Central memory CD8-positive, alpha-beta T cell (primary cell): ENCODE measurements at places on chromosomes 2 and 18.

DNA sequence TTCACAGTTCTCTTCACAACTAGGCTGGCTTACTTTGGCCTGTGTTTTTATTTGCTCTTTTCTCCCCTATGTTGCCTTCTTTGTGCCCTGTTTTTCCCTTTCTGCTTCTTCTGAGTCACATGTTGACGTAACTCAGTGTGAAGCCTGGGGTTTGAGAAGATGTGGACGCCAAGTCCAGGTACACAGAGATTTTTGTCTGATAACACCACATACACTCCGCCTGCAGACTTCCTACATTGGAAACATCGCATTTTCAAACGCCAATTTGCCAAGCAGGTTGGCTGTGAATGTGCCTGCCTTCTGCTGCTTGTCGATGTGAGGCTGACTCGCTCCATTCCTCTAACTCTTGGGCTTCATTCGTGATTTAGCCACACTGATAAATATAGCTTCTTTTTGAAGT, 62.6 kb upstream of the FN1 start:
- no peak for DNase-seq

GRCh38 chr2:100584816-100585215, 22.0 kb downstream of the PDCL3 start:
- no peak for DNase-seq

DNA sequence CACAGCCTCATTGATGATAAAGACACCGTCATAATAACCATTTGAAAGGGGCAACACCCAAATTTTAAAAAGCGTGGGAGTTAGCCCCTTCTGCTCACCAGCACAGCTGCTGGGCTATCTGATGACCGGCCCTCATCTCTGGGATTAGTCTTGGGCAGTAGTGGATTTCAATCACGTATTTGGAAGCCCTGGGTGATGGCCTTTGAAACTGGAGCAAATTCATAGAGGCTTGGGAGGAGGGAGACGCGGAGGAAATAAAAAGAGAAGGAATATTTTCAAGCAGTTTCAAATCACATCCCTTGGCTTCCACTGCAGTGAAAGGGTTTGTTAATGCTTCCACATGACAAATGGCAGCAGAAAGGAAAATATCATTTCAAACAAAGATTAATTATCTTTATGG, 357.8 kb downstream of the ZNF516 start:
- DNase-seq: no peak

- no peak for DNase-seq
Observed at GRCh38 chr2:31113765-31114164, 24.5 kb downstream of the GALNT14 start.

GRCh38 chr2:229126066-229126465, 145.0 kb downstream of the PID1 start:
- DNase-seq: no peak

DNA sequence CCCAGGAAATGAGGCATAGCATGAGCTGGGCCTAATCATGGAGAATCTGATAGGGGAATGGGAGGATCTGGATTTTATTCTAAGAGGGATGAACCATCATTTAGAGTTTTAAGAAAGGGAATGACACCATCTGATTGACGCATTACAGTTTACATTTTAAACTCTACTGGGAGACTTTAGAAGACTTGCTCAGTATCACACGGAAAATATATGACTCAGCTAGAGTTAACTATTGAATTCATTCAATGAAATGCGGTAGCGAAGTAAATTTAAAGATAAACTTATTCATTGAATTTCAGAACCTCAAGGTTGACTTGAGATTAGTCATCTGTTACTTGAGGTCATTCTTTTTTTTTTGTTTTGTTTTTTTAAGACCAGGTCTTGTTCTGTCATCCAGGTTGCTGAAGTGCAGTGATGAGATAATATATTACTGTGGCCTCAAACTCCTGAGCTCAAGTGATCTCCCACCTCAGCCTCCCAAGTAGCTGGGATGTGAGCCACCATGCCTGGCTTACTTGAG, 25.0 kb downstream of the MC4R start:
- DNase-seq: no peak

DNA sequence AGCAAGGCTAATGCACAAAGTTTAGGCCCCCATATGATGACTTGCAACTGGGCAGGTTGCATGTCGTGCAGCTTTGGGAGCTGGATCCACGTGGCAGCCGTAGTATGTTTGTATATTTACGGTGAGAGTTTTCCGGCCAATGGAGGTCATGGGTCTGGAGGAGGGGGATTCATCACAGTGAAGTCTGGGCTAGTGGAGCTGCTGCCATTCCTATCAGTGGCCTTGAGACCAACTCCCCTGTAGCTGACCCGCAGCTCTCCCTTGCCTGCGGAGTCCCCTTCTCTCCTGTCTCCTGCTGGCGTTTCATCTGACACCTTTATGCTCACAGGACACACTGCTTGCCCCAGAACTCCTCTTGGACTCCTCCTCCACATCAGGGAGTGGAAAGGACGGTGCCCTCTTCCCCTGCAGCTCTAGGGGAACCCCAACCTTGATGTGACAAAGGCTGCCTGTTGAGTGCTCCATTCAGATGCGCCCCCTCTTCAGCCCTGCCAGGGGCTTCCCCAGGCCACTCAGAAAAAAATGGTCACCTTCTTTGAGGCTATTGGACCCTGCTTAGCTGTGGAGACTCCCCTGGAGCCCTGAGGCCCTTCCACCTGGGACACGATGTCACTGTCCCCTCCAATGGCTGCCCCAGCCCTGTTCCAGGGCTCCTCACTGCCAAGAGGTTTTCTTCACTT, 121.7 kb downstream of the PXDN start:
- DNase-seq: no peak

DNA sequence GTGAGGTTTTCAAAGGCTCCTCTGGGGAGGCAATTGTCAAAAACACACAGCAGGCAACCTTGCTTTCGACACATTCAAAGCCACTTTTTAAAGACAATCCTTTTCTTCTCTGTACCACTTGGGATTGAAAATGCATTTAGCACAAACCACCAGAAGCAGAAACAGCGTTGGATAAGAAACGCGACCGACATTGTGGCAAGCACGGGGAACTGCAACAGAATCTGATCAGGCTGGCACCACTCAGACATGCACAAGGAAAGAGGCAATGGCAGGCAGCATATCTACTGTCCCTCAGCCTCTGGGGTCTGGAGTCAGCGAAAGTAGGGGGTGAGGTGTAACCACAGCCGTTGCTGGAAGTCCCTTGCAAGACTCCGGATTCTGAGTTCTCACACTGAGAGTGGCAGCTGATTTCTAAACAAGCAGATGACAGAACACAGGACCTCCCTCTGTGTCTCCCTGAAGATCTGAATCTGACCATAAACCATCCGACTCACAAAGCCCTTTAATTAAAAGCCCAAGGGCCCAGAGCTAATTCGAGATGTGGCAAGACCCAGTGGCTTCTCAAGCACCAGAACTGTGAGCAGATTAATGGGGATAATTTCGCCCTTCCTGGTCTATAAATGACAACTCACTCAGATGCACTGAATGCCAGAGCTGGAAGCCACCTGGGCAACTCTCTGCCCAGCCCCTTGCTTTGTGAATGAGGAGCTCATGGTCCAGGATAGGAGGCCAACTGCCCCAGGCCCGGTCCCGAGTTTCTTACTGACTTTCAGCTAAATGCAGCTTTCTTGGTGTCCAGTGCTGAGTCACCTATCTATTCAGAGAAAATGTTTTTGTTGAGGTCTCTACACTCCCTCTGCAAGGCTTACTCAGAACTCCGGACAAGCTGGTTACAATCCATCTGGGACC, 29.6 kb downstream of the CYRIA start:
- no peak for DNase-seq

DNA sequence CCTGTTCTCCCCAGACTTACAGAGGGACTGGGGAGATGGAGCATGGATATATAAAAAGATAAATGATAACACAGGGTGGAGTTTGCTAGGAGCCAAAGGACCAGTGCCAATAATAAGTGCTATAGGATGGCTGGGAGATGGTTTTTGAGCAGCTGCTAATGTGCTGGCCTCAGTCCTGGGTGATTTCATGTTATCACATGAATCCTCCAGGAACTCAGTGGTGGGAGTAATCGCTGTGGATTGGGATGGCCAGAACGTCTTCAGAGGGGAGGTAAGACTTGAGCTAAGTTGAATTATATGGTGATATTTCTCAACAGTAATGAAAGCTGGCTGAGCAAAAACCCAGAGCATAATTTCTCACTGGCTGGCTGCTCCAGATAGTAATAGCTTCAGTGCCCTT, 441.4 kb downstream of the SLC4A3 start:
- no peak for DNase-seq

DNA sequence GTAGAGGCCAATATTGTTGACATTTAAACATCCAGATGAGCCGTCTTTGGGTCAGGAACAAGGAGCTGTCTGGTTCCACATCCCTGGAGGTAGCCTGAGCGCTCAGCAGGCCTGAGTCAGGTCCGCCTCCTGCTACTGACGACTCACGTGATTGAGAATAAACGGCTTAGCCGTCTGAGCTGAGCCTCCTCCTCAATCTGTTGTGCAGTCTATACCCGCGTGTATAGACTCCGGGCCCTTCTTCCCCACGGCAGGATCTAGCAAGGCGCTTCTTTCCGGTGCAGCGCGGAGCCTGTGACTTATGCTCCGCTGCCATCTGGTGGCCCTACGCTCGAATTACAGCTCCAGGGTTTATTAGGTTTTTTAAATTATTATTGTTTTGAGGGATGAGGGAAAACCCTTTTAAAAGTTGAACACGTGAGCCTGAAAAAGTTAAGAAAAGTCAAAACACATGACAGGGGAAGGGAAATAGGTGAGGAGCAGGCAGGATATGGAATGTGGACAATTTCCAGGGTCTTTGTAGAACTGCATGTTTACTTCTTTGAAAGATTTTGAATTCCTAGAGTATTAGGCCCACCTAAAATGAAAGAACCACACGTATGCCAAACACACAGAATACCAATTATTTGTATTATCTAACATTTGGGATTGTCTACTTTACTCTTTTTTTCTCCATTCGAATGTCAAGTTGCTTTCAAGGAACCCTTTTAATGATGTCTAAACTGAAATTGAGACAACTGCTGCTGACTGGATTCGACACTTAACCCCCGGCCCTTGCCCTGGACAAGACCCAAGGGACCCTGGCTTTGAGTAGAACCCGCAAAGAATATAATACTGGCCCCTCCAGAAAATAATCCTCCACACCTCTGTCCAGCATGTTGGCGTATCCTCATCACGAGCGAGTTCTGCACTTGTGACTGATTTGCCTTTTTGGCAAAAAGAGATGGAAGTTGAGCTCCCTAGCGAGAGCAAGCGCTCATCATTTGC, 112.4 kb upstream of the ZNF236 start:
- DNase-seq: peak; percentile 28

GRCh38 chr2:190342611-190343010, 778 bp upstream of the INPP1 start:
- no peak for DNase-seq

GRCh38 chr18:40011201-40011600, 1943.8 kb upstream of the PIK3C3 start:
- no peak for DNase-seq

GRCh38 chr2:99188357-99188756, 7.4 kb downstream of the MRPL30 start:
- no peak for DNase-seq

GRCh38 chr2:176138923-176139660, 9.6 kb downstream of the HOXD8 start:
- DNase-seq: no peak

DNA sequence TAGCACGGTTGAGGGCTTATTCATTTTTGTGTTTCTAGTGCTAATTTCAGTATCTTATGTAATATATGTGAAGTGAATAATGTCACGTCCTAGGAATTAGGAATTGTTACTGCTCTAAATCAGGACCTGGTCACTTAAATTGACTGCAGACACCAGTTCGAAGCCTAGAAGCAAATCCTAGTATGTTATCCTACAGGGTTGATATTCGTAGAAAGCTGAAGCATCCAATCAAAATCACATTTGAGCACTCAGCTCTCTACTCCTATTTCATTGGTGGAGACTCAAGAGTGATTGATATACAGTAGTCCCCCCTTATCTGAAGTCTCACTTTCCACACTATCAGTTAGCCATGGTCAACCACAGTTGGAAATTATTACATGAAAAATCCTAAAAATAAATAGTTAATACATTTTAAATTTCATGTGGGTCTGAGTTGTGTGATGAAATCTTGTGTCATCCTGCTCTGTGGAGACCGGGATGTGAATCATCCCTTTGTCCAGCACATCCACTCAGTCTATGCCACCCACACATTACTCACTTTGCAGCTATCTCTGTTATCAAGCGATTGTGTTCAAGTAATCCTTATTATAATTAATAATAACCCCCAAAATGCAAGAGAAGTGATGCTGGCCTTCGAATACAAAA, 35.2 kb upstream of the SCN9A start:
- no peak for DNase-seq

DNA sequence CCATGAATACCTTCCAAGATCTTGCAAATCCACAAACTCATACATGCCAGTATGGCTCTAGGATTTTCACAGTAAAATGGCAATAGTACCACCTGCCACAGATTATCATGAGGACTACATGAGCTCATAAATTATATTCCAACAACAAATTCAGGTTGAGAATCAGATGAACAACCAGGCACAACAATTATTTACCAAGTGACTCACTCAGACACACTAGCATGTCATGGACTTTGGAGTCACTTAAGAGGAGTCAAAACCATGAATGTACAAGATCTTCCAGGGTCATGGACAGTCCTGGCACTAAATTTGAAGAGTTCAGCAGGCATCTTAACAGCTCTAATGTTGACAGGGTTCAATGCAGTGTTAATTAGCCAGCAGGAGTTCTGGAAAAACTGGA, 34.4 kb upstream of the BZW1 start:
- DNase-seq: no peak

DNA sequence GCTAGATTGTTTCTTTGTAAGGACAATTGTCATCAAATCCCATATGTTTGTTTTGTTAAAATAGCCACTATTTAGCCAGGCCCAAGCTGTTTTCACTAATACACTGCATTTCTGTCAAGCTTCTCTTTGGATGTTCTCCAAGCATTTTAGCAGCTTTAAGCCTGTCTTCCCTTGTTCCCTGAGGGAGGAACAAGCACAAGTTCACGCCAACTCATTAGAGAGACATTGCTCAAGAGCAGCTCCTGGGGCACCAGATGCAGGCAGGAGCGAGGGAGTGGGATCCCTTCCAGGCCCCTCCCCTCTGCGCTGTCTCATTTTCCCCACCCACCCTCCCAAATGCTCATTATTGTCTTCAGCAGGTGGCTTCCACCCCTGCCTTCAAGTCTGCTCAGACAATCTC, 32.6 kb upstream of the PPP3R1 start:
- DNase-seq: no peak

GRCh38 chr2:217559084-217559483, 443.7 kb downstream of the TNS1 start:
- DNase-seq: no peak

- DNase-seq: no peak
Observed at GRCh38 chr2:149383340-149383739, 53.0 kb downstream of the LYPD6 start.

DNA sequence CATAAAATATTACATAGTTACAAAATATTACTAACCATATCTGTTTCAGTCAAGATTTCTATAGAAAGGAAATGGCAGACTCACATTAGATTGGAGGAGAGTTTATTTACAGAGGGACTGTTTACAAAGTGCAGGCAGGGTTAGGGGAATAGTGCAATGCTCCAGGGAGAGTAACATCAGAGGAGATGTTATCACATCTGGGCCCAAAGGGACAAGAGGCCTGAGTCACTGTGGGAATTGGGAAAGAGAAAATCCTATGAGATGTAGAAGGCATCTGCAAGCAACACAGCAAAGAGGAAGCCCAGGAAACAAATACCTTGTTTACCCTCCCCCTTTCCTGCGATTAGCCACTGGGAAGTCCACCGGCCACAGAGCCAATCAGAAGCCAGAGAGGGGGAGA, 227.3 kb upstream of the TANK start:
- no peak for DNase-seq

GRCh38 chr18:25239581-25240419, 112.2 kb downstream of the ZNF521 start:
- no peak for DNase-seq

GRCh38 chr2:240664622-240665021, 18.1 kb downstream of the AQP12B start:
- no peak for DNase-seq
